Activated CD4-positive, alpha-beta T cell treated with anti-CD3 and anti-CD28 coated beads, Interleukin-2, amount 50 U/mL, for 4 hours (primary cell): ENCODE measurements at places on chromosomes 4 and X.

DNA sequence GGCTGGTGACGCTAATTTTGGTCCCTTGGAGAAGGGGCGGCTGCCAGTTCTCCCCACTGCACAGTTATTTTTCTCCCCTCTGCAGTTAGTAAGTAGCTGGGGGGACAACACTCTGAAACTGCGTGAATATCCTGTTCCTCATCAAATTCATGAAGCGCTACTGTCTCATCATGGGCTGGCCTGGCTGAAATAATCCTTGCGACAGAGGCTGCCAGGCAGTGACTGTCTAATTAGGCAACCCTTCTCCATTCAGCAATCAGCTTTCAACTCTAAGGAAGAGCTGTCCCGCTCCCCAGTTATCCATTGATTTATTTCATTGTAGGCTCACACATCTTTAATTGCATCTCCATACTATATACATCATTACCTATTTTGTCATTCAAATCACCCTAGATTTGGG, 8.2 kb downstream of the SH3TC1 start:
- no peak for DNase-seq

DNA sequence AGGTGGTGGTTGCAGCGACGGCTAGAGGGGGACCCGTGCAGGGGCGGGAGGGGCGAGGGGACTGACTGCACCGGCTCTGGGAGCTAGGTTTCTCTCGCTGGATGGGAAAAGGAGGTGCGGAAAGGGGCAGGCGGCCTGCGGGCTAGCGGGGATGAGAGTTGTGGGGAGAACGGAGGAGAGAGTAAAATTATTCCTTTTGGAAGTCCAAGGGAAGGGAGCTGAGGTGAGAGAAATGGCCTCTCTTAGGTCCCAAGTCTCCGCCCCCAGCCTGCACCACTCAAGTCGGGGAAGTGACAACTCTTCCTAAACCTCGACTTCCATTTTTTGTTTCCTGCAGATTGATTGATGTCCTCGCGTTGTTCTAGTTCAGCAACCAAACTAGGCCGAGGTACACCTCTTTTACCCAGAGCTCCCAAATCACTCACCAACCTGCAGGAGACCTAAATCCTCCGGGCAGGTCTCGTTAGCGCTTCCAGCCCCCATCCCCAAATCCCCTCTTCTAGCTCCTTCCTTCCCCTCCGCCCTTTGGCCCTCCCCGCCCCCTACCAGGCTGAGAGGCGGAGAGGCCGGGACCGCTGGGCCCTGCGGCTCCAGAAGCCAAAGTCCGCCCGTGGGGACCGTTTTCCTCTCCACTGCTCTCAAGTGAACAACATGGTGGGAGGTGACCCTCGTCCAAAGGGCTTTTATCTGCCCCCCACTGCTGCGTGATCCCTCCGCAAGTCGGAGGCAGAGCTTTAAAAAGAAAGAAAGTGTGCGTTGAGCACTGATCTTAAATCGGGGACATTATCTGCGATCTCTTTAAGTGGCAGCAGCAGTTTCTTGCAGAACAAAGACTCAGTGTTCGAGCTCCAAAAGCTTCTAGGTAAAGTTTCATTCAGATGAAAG, 7.3 kb downstream of the PITX2 start:
- no peak for DNase-seq

- DNase-seq: no peak
Observed at GRCh38 chr4:80070880-80071603, 2.0 kb downstream of the ANTXR2 start.

DNA sequence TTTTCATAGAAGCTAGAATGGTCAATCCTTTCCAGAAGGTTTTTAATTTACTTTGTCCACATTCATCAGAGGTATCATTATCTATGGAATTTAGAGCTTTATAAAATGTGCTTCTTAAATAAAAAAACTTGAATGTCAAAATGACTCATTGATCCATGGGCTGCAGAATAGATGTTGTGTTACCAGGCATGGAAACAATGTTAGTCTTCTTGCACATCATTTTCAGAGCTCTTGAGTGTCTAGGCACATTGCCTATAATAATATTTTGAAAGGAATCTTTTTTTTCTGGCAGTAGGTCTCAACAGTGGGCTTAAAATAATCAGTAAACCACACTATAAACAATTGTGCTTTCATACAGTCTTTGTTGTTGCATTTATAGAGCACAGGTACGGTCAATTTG, 200.3 kb downstream of the FAT4 start:
- no peak for DNase-seq

DNA sequence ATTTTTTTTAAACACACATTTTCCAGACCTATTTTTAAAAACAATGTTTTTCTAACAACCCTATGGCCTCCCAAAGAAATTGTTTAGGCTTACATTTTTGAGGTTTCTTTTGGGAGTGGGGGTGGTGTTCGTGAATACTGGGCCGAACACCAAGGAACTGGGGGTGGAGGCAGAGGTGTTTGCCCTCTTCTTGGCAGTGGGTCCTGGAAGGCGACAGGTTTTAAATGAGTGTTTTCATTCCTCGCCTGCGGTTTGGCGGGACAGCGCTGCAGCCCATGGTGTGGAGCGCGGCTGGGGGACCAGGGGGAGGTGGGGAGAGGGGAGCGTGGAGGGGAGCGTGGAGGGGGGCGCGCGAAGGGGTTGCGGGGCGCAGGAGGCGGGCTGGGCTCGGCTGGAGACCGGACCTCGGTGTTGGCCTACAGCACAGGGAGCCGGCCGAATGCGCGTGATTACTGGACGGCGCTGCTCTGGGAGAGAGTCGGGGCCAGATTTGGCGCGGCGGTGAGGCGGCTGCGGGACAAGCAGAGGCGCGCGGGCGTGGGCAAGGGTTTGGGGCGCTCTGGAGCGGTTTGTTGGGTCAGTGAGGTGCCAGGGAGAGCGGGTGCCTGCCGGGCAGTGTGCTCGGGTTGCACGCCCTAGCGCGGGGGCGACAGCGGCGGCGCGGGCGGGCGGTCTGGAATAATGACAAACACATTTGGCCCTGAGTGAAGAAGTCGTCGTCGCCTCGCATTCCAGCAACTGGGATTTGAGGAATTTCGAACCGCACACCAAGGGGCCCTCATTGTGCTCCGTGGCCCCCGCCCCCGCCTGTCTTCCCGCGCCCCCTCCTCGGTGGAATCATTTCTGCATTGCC, 764 bp downstream of the PDGFRA start:
- DNase-seq: no peak

DNA sequence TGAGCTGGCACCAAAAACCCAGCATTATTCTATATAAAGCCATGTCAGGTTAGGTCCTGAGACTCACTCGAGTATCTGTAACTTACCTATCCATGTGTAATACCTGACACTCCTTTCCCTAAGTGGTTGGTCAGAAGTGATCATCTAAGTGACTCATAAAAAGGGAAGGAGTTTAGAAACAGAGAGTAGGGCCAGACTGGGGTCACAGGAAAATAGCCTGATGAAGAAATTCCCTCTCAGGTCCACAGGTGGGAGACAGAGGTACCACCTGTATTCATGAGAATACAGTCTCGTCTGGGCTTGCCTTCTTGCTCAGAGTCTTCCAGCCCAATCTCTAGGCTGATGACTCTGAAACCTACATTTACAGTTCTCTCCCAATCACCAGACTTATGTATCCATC, 161.8 kb upstream of the MAP3K15 start:
- no peak for DNase-seq

- DNase-seq: no peak
Observed at GRCh38 chr4:100841911-100842310, 324.1 kb upstream of the EMCN start.

GRCh38 chr4:8400632-8401325, 39.7 kb downstream of the ACOX3 start:
- no peak for DNase-seq

DNA sequence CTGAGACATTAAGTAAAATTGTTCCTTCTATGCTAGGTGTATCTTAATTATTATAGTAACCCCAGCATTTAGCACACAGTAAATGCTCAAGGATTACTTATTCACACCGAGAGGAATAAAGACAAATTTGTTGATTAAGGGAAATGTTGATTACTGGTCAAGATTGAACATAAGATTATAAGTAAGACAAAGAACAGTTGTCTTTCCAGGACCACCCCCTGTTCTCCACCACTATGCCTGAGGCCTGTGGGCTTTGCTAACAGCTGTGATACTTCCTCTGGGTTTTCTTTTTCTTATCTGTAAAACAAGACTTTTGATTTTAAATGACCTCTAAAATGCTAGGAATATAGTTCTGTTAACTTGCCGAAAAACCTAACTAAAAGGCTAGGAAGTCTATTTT, 128.0 kb downstream of the DCLK2 start:
- no peak for DNase-seq

GRCh38 chrX:123731987-123732669, 724 bp downstream of the THOC2 start:
- no peak for DNase-seq

- no peak for DNase-seq
Observed at GRCh38 chrX:26845056-26845455, 618.1 kb downstream of the PPP4R3C start.

- DNase-seq: no peak
Observed at GRCh38 chrX:140480765-140481164, 24.1 kb downstream of the SOX3 start.

DNA sequence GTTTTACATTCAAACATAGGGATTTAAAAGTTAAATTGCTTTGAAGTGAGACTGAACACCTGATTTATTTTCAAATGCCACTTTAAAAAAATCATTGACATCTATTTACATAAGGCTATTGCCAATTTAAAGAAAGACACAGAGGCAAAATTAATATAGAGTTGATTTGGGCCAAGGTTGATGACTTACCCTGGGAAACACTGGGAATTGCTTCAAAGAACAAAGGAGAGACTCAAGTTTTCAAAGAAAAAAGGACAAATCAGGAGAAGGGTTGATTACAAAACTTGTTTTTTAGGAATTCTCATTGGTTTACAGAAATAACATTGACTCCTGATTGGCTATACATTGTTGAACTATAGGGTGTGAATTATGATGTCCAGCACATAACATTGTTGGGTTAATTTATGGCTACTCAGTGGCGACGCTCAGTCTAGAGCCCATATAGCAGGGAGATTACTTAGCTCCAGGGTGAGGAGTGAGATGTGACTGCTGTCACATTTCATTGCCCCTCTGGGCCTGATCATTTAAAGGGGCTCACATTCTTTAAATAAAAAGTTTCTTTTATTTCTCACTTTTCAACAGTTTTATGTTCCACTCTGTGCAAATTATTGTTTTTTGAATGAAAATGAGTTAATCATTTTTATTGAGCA, 184.6 kb downstream of the SPATA18 start:
- DNase-seq: no peak

DNA sequence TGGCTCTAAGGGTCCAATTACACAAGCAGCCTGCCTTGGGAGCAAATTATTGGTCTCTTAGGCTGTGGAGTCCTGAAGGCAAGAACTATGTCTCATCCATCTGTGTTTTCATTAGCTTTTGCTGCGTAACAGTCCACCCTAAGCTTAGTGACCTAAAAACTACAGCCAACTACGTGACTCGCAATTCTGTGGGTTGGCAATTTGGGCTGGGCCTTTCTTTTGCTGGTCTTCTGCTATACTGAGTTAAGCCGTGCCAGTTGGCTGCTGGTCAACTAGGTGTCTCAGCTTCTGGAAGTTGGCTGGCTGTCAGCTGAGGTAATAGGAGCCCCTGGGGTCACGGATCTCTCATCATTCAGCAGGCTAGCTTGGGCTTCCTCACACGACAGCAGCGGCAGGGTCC, 205.6 kb upstream of the S100G start:
- no peak for DNase-seq
